ENCODE measurements at places on chromosomes 3 and 15.

DNA sequence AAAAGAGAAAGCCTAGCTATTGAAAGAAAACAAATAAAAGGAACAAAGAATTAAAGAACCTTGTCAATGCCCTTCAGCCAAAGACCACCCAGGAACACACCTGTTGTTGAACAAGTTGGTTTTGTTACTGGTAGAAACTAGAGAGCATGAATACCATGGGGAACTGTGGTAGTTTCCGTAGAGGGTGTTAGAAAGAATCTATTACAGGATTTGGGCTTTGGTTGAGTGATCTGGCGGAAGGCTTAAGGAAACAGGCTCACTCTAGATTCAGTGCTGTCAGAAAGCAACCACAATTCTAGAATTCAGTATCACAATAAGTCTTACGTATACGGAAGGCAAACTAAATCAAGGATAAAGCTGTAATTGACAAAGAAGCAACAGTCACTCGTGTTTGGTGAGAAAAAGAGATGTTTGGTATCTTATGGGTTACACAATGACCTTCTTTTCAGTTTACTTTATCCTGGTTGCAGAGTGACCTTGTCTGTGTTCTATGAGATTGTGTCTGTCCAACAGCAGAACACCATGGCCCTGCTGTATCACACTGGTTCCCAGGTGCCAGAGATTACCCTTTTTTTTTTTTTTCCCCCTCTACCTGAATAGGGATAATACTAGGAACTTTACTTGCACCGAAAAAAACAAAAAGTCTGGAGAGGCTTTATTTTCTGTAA is 265.9 kb downstream of the SHQ1 start:
- DNase-seq = no peak

DNA sequence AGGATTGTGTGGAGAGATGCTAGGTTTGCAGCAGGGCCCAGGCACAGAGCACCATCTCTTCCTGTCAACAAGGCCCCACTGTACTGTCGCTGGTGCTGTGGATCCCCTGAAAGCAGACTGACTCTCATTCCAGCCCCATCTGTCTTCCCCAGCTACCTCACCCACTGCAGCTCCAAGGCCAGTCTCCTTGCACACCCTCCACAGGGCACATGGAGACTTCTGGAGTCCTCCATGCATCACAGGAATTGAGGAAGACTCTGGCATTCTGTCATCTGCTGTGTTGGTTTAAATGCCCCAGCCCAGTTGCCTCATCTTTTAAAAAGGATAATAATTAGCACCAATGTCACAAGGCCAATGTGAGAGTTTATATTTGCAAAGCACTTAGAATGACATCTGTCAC is 301.2 kb downstream of the RPLP1 start:
- DNase-seq = no peak

- DNase-seq = no peak
These were observed 52.0 kb downstream of the VPS8 start for GRCh38 chr3:184864000-184864399.

- no peak for DNase-seq
These were observed 102.3 kb upstream of the GBE1 start for GRCh38 chr3:81863756-81864155.

DNA sequence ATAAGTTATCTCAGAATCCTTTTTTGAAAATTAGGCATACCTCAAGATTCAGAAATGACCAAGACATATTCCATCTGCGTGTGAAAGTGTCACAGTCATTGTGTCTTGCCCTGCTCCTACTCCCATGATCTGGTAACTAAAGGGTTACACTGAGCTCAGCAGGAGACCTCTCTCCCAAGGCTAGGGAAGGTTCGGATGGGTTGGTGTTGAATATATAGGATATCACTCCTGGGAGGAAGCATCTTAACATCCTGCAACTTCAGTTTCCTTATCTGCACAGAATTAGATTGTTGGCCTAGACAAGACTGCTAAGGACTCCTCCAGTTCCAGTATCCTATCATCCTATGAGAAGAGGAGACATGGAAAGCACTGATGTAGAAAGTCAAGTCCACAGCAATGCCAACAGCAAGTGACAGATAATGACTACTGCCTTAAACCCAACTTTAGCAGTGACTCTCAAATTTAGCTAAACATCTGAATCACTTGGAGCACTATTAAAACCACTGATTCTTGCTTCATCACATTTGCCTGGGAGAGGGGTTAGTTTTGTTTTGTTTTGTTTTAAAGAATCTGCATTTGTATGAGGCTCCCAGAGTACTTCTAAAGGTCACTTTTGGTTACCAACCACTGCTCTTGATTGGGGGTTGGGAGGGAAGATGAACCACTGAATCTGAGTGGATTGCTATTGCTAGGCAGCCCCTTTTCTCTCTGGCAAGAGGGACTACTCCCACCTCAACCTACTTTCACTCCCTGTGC is 9.7 kb downstream of the ADAMTS9 start:
- no peak for DNase-seq

DNA sequence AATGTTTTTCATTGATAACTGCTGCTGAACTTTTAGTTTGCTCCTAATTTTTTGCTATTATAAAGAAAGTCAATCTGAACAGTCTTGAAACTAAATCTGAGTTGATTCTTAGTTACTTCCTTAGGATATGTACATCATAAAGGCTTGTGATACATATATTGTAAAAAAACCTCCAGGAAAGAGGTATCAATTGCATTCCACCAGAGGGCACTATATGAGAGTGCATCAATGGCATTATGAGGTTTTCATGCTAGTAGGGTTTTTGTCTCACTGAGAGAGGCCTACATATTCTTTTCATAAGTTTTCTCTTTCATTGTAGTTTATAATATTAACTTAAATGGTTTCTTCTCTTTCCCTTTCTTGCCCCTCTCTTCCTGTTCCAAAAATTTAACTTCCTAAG is 46.9 kb downstream of the PIK3R4 start:
- DNase-seq = no peak

- DNase-seq = no peak
These were observed 121.0 kb upstream of the PRR20G start for GRCh38 chr3:127408684-127409420.

DNA sequence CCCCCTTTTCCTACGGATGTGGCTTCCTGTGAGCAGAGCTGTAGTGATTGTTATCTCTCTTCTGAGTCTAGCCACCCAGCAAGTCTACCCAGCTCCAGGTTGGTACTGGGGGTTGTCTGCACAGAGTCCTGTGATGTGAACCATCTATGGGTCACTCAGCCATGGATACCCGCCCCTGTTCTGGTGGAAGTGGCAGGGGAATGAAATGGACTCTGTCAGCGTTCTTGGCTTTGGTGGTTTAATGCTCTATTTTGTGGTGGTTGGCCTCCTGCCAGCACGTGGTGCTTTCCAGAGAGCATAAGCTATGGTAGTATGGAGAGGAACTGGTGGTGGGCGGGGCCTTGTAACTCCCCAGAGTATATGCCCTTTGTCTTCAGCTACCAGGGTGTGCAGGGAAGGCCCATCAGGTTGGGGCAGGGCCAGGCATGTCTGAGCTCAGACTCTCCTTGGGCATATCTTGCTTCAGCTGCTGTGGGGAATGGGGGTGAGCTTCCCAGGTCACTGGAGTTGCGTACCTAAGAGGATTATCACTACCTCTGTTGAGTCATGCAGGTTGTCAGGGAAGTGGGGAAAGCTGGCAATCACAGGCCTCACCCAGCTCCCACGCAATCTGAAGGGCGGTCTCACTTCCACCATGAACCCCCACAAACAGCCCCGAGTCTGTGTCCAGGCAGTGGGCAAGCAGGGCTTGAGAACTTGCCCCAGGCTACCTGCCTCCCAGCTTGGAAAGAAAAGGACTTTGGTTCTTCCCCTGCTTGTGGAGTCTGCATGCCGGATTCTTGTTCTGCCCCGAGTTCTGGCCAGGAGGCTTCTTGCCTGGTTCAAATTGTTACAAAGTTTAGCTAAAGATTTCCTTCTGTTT is 9.0 kb upstream of the ADGRG7 start:
- DNase-seq = no peak

GRCh38 chr3:143351895-143352608 is 232.5 kb downstream of the CHST2 start:
- no peak for DNase-seq

- no peak for DNase-seq
These were observed 2.6 kb downstream of the SEMA7A start for GRCh38 chr15:74431116-74431515.

DNA sequence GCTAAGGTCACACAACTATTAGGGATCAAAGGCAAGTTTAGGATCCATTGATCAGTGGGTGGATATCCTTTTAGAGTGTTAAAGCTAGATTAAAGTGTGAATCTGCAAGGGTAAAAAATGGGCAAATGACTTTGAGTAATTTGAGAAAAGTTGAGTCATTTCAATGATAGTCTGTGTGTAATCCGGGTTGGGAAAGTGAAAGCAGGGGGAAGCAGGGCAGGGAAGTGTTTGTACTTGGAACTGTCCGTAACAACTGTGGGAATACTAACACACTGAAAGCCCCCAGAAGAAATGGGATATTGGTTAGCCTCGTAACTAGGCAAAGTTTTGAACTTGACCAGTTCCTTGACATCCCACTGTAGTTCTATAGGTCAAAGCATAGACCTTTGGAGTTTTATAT is 187.2 kb upstream of the SLITRK3 start:
- no peak for DNase-seq

- DNase-seq = no peak
These were observed 1074.8 kb upstream of the ALCAM start for GRCh38 chr3:104291878-104292277.

DNA sequence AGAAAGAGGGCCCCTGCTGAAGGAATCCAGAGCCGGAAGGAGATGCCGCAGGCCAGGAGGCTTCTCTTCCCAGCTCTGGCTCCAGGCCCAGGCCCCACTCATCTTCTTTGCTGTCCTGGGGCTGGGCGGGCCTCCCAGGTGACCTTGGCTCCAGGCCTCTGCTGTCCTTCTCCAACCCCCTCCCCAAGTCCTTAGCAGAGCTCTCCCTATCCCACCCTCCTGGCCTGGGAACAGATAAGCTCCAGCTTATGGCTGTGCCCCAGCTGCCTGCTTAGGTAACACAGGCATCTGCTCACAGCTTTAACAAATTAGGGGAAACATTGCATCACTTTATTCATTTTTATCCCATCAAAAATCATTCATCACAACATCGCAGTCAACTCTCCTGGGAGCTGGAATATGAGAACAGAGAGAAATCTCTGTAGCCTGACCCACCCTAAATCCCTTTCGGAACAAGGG is 86.9 kb downstream of the SEMA5B start:
- no peak for DNase-seq

DNA sequence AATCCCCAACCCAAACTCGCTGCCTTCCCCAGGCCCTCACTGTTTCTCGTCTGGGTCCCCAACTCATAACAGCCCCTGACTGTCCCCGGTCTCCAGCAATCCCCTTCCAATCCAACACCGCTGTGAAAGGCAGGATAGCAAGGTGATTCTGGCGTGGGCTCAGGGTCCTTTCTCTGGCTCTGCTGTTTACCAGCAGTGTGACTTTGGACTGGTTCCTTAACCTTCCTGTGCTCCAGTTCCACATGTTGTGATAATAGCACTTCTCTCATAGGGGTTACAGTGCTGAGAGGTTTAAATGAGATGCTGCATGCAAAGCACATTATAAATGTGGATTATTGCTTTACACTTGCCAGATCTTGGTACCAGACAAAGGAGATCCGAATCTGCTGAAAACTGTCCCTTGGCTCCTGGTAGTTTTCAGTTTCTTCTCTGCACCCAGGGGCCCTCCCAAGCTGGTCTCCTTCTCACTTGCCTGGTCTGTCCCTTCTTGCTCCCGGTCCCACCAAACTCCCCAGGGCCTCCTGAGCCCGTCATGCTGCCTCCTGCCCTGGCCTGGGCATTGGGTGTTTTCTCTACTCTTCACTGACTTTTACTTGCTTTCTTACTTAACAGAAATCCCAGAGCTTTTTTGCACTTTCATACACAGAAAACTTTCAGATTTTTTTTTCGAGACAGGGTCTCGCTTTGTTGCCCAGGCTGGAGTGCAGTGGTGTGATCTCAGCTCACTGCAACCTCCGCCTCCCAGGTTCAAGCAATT is 26.8 kb upstream of the CYP11A1 start:
- DNase-seq = no peak

GRCh38 chr3:88298189-88298588 is 148.4 kb downstream of the C3orf38 start:
- DNase-seq = no peak

- no peak for DNase-seq
These were observed 42.4 kb downstream of the ZNF710 start for GRCh38 chr15:90043530-90044010.

DNA sequence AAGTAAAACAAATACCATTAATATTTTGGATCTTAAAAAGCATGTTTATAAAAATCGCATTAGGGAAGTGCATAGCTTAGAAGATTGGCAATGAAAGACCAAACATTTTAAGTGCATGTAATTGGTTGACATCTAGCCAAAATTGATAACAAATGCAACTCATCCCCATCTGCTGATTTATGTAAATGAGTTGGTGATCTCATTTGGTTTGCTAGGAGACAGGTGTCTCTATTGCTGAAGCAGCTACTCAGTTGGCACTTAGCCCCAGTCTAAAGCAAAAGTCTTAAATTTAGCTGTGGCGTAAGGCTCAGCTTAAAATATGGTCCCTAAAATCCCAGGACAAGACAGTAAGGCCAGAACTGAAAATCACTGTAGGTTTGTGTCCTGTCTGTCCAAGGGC is 113.5 kb upstream of the CHL1 start:
- DNase-seq = no peak

- no peak for DNase-seq
These were observed 69.9 kb downstream of the OXNAD1 start for GRCh38 chr3:16334909-16335308.

DNA sequence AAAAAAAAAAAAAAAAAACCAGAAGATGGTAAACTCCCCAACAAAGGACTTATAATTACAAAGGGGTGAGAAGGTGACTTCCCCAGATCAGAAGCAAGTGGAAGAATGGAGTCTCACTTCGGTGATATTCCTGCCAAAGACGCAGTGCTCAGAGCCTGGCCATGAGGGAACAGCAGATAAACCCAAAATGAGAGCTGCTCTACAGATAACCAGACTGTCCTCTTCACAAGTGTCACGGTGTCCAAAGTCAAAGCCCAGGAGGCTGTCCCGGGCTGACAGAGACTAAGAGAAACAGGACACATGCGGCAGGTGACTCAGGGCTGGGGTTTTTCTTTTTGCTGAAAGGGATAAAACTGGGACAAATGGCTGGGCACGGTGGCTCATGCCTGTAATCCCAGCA is 48.8 kb downstream of the HMCES start:
- DNase-seq = no peak

DNA sequence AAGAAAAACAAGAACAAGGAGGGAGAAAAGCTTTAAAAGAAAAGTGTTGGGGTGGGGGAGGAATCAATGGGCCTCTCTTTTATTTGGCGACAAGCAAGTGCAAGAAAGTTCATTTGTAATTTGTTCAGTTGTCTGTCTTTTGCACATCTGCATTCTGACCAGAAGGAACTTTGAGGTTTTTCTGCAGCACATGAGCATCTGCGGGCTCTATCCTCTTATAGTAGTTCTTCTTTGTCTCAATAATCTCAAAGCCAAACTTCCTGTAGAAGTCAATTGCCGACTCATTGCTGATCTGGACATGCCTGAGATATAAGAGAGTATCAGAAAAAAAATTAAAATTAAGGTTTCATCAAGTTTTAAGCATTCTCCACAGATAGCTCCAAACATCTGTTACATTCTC is 24.4 kb downstream of the NAA50 start:
- no peak for DNase-seq

DNA sequence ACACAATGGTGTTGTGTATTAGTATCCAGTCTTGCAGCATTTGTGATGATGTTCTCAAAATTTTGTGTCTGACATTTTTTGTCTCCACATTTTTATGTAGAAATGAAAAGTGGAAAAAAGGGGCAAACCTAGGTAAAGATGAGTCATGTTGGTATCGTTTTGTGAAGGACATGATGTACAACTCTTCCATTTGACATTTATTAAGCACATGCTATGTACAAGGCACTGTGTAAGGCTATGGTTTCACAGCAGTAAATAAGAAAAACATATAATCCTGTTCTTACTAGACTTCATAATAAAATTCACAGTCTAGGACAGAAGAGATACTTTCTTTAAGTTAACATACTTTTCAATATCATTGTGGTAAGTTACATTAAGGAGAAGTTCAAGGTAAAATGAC is 143.5 kb upstream of the CNTN4 start:
- no peak for DNase-seq

Data from activated effector memory CD4-positive, alpha-beta T cell treated with Interleukin-2 at 50 U/mL for 16 hours (primary cell).